ENCODE measurements at places on chromosomes 7 and 10. TPM values are rescaled to one million over a fixed set of nuclear protein-coding genes. Genes with fewer than 3 reads are reported as not detected.

DNA sequence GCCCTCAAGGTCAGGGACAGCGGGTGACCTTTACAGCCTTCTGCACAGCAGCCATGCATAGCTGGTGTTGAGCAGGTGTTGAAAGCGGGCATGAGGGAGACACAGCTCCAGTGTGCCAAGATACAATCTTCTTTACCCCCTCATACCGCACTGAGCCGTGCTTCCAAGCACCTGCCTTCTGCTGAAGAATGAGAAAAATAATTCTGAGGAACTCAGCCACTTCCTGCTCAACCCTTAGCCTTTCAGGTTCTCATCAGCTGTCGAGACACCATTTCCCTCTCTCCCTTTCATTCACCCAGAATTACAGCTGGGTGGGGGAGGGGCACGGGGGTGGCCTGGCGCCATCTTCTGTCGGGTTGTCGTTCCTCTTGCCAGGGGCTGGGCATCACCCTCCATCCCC is 58.6 kb downstream of the COL13A1 start:
- DNase-seq, result no peak

ACHE gene
- 3.2 TPM for total RNA-seq

ASL gene
- 24.2 TPM for total RNA-seq

- no peak for DNase-seq
Observed at GRCh38 chr10:62779487-62780248, 24.9 kb upstream of the ADO start.

AGMO gene
- not detected for total RNA-seq

- no peak for DNase-seq
Observed at GRCh38 chr10:81248886-81249285, 626.1 kb upstream of the NRG3 start.

ANKRD7 gene
- 0.83 TPM for total RNA-seq
